ENCODE measurements at places on chromosomes 5 and 9. TPM values are rescaled to one million over a fixed set of nuclear protein-coding genes. Genes with fewer than 3 reads are reported as not detected.

GRCh38 chr5:107887166-107887943 lies 216.6 kb upstream of the EFNA5 start:
- no peak for DNase-seq

GRCh38 chr9:16871336-16872151 lies 1.1 kb upstream of the BNC2 start:
- DNase-seq: peak; percentile 90

GRCh38 chr9:128943832-128944620 lies 3.4 kb downstream of the DOLK start:
- DNase-seq: no peak

DNA sequence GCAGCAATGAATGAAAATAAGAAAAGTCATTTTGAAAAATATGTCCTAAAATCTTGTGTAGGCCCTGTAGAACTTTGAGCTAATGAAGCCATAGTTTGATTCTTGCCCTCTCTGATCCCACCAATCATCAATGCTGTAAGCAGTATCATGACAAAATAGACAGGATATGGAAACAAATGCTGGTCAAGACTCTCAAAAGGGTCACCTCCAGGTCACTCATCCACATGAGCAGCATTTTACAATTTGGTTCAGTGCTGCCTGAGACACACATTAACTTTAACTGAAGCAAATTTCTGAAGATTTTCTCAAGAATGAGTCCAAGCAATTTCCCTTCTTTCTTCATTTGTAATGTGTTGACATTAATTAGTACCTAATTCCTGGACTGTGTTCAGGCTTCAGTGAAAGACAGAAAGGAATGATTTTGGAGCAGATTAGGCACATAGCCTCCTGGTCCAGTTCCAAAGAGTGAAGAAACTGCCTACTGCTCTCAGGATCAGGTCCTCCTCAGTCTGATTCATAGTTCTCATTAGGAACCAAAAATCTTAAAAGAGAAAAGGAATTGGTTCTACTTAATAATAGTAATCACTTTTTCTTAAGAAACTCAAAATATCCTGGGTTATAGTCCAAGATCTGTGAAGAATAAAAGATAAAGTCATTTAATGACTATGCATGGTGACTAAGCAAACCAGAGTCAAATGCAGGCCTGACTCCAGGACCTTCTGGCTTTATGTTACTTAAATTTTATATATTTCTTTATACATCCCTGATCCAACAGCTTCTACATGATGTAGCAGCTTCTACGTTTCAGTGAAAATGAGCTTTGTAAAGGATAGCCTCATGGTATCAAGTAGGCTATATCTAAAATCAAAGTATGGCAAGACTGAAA lies 192.1 kb upstream of the RGMB start:
- DNase-seq: no peak

- no peak for DNase-seq
These were observed 99.0 kb upstream of the SSBP2 start for GRCh38 chr5:81849770-81850367.

GRCh38 chr9:137919649-137920141 lies 42.1 kb downstream of the CACNA1B start:
- peak; percentile 1 for DNase-seq

GRCh38 chr9:16281707-16282106 lies 588.8 kb downstream of the BNC2 start:
- DNase-seq: no peak

DNA sequence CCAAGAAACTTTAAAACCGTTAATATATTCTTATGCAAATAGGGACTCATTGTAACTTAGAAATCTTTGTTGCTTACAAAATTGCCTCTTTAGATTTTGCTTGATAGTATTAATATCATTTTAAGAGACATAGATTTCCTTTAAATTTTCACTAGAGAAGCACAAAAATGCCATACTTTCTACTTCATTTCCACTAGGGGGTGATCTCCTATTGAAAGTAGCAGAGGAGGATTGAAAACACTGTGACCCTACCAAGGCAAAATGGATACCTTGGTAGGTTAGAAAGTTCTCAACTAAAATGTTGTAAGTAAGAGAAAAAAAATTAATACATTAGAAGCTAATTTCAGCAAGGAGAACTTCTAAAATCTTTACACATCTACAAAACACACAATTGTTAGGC lies 204.9 kb downstream of the CHSY3 start:
- peak; percentile 56 for DNase-seq

- DNase-seq: peak; percentile 69
These were observed 357.8 kb upstream of the RGMB start for GRCh38 chr5:98415663-98416062.

The SPINK6 gene
- not detected for total RNA-seq

The TEK gene
- 3.3 TPM for total RNA-seq

The PELO gene
- total RNA-seq: 18.3 TPM

The LCP2 gene
- total RNA-seq: not detected

Measured in LHCN-M2 (cell line).